ENCODE measurements at places on chromosomes 2 and 18.

DNA sequence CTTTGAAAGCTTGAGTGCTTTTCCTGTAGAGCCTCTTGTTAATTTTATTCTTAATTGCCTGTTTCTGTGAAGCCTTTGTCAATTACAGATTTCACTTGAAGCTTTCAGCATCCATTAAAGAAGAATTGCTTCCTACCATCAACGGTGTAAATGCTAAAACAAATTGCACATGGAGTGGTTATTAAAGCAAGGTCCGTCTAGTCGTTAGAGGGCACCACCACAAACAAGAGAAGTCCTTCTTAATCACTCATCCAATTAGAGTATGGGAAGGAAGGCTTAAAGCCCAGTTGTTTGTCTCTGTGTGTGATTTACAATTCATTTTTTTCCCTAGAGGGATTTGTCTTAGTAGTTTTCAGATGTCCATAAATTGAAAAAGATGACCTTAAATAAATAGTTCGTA is 1.6 kb downstream of the KCNJ3 start:
- DNase-seq = no peak

- DNase-seq = no peak
Measured at GRCh38 chr2:55363636-55364035, 56.0 kb downstream of the CCDC88A start.

DNA sequence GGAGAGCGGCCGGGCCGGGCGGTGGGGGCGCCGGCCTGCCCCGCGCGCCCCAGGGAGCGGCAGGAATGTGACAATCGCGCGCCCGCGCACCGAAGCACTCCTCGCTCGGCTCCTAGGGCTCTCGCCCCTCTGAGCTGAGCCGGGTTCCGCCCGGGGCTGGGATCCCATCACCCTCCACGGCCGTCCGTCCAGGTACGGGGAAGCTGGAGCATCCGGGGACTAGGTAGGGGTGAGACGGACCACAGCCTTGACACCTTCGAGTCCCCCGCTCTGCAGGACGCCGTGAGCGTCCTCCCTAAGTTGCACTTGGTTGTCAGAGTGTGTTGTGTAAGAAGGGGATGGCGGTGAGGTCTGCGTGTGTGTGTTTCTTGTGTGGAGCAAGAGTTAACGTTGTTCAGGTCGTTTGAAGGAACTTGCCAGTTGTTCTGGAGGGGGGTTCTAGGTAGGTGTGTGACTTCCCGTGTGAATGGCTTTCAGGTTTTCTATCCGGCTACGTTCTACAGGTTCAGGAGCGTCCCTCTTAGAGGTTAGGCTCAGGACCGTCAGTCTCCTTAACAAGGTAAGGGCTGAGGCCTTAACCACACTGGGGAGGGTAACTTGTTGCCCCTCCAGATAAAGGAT is 393 bp downstream of the IL1R1 start:
- no peak for DNase-seq

DNA sequence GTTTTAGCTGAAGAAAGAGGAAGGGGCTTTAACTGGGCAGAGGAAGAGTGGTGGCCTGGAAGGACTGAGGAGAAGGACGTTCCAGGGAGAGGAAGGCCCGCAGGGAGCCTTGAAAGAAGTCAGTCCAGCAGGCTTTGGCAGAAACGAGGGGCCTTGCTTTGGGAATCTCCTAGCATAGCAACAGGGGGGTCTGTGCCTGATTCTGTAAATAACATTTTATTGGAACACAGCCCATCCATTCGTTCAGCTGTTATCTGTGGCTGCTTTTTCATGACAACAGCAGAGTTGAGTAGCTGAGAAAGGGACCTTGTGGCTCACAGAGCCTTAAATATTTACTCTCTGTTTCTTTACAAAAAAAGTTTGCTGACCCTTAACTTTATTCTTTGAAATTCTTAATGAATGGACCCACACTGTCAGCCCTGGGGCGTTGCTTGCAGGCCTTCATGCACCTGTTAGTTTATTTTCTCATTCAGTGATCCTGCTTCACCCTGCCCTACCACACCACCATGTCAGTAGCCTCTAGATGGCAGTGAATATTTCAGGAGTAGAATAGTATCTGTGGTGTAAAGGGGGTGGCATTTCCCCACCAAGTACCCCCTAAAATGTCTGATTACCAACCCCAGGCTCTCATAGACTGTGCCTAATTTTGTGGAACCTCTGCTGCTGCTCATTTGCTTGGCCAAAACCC is 61.0 kb downstream of the MGAT5 start:
- no peak for DNase-seq

DNA sequence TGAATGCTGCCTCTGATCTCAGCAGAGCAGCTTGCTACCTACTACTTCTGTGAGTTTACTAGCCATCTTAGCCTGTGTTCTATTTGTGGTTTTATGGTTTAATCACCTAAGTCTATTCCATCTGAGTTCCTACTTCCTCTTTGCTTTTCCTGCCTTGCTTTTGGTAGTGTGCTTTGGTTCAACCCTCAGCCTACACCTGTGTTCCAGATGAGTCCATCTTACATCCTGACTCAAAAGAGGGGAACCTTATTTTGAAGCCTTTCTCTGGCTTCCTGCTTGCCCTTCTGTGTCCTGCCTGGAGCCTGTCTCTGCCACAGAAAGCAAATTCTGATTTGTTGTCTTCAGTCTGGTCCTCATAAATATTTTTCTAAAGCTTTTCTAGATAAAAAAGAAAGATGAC is 530.3 kb upstream of the MEX3C start:
- DNase-seq = no peak
